ENCODE measurements at places on chromosomes 3 and 15.

- DNase-seq, result no peak
Observed at GRCh38 chr3:190534986-190535385, 21.1 kb downstream of the IL1RAP start.

GRCh38 chr15:60994963-60995475 lies 234.1 kb downstream of the RORA start:
- DNase-seq, result no peak

- DNase-seq, result no peak
Observed at GRCh38 chr15:57323806-57324589, 52.3 kb upstream of the CGNL1 start.

- no peak for DNase-seq
Observed at GRCh38 chr15:70118599-70118998, 20.9 kb upstream of the TLE3 start.

DNA sequence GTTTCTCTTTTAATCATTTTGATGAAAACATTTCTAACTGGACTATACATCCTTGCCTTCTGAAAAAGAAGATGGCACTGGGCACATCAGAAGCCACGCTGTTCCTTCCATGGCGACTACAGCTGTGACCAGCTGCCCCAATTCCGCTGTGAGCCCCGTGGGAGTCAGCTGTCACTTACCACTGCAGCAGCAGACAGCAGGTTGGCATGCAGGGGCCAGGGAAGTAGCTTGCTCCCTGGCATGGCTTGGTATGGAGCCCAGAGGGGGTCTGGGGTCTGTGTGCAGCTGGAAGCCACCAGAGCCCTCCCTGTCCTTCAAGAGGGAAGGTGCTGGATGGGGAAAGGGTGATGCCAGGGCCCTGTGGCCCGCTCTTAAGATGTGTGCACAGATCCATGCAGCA lies 4.5 kb upstream of the ZXDC start:
- no peak for DNase-seq

DNA sequence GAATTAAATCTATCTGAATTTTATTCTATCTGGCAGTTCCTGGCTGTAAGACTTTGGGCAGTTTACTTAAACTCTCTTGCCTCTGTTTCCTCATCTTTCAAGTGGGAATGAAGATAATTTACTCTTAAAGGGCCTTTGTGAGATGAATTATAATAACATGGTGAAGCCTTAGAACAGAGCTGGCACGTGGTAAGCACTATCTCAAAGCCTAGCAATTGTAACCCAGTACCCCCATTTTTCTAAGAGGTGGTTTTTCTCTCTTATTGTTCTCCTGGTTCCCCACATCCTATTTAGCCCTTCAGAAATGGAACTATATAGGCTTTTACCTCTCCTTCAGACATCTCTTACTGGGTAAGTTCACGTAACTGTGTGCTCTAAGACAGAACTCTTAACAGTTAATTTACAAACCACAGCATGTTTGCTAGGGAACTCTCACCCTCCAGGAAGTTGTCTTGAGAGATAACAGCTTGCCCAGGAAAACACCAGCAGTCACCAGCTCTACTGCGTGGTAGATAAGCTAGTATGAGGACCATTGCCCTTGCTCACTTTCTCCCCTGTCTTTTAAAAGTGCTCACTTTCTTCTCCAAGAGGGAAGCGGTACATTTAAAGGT lies 12.3 kb upstream of the CRBN start:
- DNase-seq, result no peak

GRCh38 chr15:29208836-29209235 lies 60.8 kb downstream of the NSMCE3 start:
- no peak for DNase-seq

- DNase-seq, result no peak
Observed at GRCh38 chr3:64739971-64740631, 52.3 kb upstream of the ADAMTS9 start.

Data from cortex of kidney (tissue), 1 donor.